ENCODE measurements at places on chromosomes 5 and 9.
A peak's percentile ranks its signal among the peaks of the same experiment; 100 is the strongest.

GRCh38 chr5:127961763-127962145, 121.8 kb upstream of the SLC12A2 start:
- DNase-seq = no peak

DNA sequence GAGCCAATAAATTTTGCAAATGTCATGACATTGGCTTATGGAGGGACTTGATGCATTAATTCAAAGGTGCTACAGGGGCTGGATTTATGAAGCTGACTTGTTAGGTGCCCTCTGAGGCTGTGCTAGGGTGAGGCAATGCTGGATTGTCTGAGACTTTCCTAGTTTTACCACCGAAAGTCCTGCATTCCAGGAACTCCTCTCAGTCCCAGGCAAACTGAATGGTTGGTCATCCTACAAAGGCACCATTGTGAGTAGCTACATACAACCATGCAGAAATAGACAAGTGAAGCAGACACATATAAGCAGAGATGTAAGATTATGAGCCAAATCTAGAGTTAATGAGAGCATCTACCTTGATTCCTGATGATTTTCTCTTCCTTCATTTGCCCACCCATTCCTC, 95.3 kb downstream of the LIX1 start:
- no peak for DNase-seq

DNA sequence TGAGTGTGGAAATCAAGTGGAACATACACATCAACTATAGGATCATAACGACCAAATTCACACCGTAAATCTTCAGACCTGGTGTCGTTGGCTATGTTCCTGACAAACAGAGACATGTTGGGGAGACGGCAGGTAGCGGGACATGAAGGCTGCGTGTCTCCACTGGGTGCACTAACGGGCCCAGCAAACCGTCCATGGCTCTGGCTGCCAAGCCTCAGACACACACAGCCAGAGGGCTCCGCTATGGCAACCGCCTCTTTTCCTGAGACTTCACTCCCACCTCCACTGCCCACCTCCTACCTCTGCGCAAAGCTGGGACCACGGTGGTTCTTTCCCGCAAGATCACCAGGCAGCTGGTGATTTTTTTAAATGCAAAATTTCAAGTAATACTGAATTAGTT, 16.3 kb downstream of the TMEM38B start:
- no peak for DNase-seq

GRCh38 chr9:77450085-77450475, 198.0 kb downstream of the GNA14 start:
- no peak for DNase-seq

DNA sequence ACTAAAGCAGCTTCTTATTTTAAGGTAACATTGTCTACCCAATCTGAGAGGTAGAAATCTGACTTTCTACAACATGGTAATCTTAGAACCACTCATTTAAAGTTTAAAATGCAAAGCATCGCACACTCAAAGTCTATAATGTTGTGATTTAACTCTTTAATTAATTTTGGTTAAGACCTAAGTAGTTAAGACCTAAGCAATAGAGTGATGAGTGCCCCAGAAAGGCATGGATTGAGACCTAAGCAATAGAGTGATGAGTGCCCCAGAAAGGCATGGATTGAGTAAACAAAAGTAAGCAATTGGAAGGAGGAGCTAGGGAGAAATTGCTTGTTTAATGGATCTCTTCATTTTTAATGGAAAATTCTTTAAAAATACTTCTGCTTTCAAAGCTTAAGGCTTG, 86.8 kb downstream of the NLN start:
- DNase-seq = peak; percentile 4

DNA sequence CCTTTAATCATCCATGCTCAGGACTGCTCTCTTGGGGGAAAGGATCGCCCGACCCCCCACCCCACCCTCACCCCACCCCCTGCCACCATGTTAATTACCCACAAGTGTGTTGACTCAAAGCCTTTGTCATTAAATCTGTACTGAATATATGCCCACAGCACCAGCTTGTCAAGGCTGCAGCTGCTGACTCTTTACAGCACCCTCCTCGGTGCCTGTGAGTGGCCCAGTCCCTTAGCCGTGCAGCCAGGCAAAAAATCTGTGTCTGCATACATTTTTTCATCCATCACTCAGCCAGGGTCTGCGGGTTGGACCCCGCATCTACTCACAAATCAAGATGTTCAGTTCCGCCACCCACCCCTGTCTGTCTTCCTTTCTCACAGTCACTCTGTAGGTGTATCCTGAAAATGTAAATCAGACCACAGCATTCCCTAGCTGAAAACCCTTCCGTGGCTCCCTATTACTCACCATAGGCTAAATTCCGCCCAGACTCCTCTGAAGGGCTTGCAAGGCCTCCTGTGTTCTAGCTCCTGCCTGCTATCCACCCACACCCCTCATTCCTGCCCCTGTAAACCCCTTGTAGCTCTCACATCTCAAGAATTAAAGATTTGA, 53.7 kb upstream of the KCNIP1 start:
- no peak for DNase-seq

- DNase-seq = no peak
Measured at GRCh38 chr9:134011401-134011800, 13.9 kb upstream of the BRD3OS start.

- DNase-seq = no peak
Measured at GRCh38 chr9:98176391-98177259, 15.8 kb downstream of the CORO2A start.

GRCh38 chr9:134355561-134356279, 29.5 kb downstream of the RXRA start:
- no peak for DNase-seq

- no peak for DNase-seq
Measured at GRCh38 chr5:80194468-80194867, 61.4 kb downstream of the SERINC5 start.

DNA sequence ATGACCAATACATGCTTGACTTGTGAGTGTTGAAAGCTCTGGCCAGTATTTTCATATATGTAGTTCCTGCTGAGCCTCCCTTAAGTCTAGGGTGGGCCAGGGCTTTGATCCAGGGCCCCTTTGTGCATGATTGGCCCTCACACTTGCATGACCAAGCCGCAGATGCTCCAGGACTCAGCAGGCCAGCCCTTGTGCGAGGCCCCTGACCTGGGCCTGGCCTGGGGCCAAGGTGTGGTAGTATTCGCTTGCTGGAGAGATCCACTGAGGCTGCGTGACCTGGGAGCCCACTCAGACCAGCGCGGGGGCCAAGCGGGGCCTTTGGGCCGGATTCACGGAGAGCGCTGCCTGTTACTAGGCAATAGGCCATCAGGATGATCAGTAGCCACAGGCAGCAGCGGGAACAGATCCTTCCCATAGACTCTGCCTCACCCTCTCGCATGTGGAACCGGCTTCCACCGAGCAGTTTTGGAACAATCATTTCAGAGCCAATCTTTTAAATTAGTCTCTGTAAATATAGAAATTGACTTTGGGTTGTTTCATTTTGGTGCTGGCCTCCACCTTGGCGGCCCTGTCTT, 79.0 kb upstream of the PTCH1 start:
- DNase-seq = no peak
